Right lung (tissue), 10 donors: ENCODE measurements at places on chromosomes 4 and X. TPM values are rescaled to one million over a fixed set of nuclear protein-coding genes. Genes with fewer than 3 reads are reported as not detected.

GRCh38 chr4:41505161-41505661 lies 32.7 kb upstream of the LIMCH1 start:
- no peak for DNase-seq

The FGFR3 gene
- 66.2 TPM for polyA plus RNA-seq

The PPBP gene
- 21.0 TPM for polyA plus RNA-seq

The SLC4A4 gene
- 49.2 TPM for polyA plus RNA-seq

- no peak for DNase-seq
Measured at GRCh38 chrX:150363561-150364346, 637 bp downstream of the MAMLD1 start.

GRCh38 chrX:12463052-12463451 lies 324.8 kb downstream of the FRMPD4 start:
- no peak for DNase-seq

The LONRF3 gene
- 2.9 TPM for polyA plus RNA-seq

The DCAF4L1 gene
- polyA plus RNA-seq, result 0.25 TPM

The PCSK1N gene
- polyA plus RNA-seq, result 2.4 TPM

DNA sequence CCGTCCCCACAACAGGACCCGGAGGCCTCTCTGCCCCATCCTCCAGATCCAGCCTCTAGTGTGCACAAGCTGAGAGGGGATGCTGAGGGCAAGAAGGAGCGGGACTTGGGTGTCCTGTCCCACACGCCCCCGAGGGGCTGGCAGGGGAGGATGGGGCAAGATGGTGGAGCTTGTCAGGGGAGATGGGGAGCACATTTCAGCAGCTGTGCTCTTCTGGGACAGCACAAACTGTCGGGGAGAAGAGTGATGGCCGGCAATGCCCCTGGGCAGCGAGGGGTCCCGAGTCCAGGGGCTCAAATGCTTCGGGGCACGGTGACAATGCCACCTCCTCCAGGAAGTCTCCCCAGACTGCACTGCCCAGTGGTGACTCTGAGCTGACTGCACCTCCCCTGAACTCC lies 134.5 kb downstream of the FAM53A start:
- DNase-seq, result no peak

- no peak for DNase-seq
Measured at GRCh38 chr4:7285244-7286094, 93.1 kb downstream of the SORCS2 start.

- DNase-seq, result no peak
Measured at GRCh38 chr4:15455290-15455689, 14.4 kb upstream of the CC2D2A start.

- no peak for DNase-seq
Measured at GRCh38 chr4:60953826-60954225, 246.3 kb upstream of the ADGRL3 start.

The DUSP21 gene
- polyA plus RNA-seq, result not detected
